ENCODE measurements at places on chromosomes 4 and X. TPM values are rescaled to one million over a fixed set of nuclear protein-coding genes. Genes with fewer than 3 reads are reported as not detected.
A peak's percentile ranks its signal among the peaks of the same experiment; 100 is the strongest.

- DNase-seq, result no peak
- H3K27ac ChIP-seq, result no peak overlapping the region
- H3K4me3 ChIP-seq, result no peak overlapping the region
- no peaks in the 10 kb centered on the region for H3K36me3 ChIP-seq
- H3K4me1 ChIP-seq, result peaks cover 9% of the 10 kb centered on the region
Measured at GRCh38 chrX:24694825-24695224, 1.1 kb downstream of the POLA1 start.

- no peaks in the 10 kb centered on the region for H3K36me3 ChIP-seq
- no peaks in the 10 kb centered on the region for H3K4me1 ChIP-seq
- no peak for DNase-seq
- H3K4me3 ChIP-seq, result no peak overlapping the region
- H3K27ac ChIP-seq, result no peak overlapping the region
Measured at GRCh38 chr4:61520166-61520565, 320.0 kb downstream of the ADGRL3 start.

DNA sequence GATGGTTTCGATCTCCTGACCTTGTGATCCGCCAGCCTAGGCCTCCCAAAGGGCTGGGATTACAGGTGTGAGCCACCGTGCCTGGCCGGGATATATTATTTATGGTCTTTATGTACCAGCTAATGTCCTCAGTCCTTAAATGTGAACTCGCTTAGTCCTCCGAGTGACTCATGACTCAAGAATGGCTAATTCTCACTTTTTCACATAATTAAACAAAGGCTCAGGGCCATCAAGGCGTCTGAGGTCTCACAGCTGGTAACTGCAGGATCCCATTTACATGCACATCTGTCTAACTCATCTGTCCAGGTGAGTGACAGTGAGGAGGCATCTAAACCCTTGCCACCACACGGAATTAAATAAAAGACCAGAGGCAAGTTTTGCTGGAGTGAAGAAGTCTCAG lies 73.5 kb downstream of the HS3ST1 start:
- H3K36me3 ChIP-seq, result no peaks in the 10 kb centered on the region
- no peak overlapping the region for H3K27ac ChIP-seq
- H3K27me3 ChIP-seq, result no peaks in the 10 kb centered on the region
- H3K4me3 ChIP-seq, result no peak overlapping the region
- no peak for DNase-seq

- H3K27me3 ChIP-seq, result no peaks in the 10 kb centered on the region
- no peak overlapping the region for H3K4me3 ChIP-seq
- H3K36me3 ChIP-seq, result no peaks in the 10 kb centered on the region
- no peak for DNase-seq
- no peaks in the 10 kb centered on the region for H3K4me1 ChIP-seq
Measured at GRCh38 chr4:40918330-40918729, 168.6 kb downstream of the NSUN7 start.

- H3K27ac ChIP-seq, result no peak overlapping the region
- H3K4me1 ChIP-seq, result peaks cover 11% of the 10 kb centered on the region
- no peak overlapping the region for H3K4me3 ChIP-seq
- H3K27me3 ChIP-seq, result no peaks in the 10 kb centered on the region
- DNase-seq, result no peak
Measured at GRCh38 chrX:314049-314448, 4.5 kb downstream of the GTPBP6 start.

DNA sequence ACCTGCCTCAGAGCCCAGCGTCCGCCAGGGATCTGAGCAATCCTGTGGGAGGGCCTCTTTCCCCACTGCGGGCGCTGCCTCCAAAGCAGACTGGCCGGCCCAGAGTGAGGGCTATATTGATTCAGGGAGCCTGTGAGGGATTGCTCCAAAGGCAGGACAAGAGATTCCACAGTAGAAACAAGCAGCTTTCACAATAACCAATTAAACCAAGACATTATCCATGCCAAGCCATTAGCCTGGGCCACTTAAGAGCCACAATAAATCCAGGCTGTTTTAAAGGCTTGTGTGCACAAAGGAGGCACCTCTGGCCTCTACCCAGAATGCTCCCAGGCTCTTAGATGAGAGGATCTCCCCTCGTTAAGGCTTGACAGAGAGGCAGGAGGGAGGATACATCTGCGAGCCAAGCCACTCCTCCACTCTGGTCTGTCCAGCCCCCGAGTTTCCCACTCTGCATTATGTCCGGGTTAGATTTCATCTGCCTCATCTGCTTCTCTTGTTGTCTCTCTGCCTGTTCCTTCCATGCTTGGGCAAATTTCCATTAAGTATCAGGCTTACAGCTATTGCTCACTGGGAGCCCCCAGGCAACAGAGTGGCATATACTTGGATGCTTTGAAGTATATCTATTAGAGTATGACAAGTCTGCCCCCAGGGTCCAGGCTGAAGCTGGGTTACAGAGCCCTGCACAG lies 357.9 kb downstream of the UNC5C start:
- no peaks in the 10 kb centered on the region for H3K27me3 ChIP-seq
- DNase-seq, result no peak
- H3K4me3 ChIP-seq, result no peak overlapping the region
- H3K36me3 ChIP-seq, result no peaks in the 10 kb centered on the region
- no peaks in the 10 kb centered on the region for H3K4me1 ChIP-seq
- H3K27ac ChIP-seq, result no peak overlapping the region

DNA sequence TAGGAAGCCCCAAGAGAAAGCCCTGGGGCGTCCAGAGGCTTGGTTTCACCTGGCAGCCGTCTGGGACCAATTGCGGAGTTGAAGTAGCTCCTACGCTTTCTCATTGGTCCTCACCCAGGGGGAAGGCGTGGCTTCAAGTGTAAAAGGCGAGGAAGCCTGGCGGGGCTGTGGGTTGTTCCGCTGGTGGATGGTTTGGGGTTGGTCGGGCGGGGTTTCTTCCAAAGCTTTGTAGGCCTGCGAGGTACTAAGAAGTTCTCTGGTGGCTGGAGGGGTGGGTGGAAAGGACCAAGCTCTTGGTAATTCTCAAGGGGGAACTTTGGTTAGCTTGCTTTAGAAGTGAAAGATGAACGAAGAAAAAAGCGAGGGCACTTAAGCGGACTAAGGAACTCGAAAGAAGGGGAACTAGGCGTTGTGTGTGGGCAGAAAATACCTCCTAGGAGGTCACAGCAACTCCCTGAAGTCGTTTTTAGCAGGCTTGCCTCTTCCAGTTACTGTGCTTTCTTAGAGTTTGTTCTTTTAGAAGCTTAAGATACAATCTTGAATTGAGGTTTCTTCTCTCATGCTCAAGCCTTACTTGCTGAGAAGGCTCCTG lies 36.6 kb downstream of the CCNG2 start:
- peak overlapping the region; percentile 86 for H3K27ac ChIP-seq
- H3K27me3 ChIP-seq, result no peaks in the 10 kb centered on the region
- H3K4me3 ChIP-seq, result peak overlapping the region; percentile 22
- peak; percentile 91 for DNase-seq
- H3K36me3 ChIP-seq, result no peaks in the 10 kb centered on the region
- H3K4me1 ChIP-seq, result peaks cover 49% of the 10 kb centered on the region

GRCh38 chr4:89837385-89837992 lies 528 bp upstream of the SNCA start:
- no peaks in the 10 kb centered on the region for H3K36me3 ChIP-seq
- H3K4me3 ChIP-seq, result peak overlapping the region; percentile 55
- peak; percentile 36 for DNase-seq

DNA sequence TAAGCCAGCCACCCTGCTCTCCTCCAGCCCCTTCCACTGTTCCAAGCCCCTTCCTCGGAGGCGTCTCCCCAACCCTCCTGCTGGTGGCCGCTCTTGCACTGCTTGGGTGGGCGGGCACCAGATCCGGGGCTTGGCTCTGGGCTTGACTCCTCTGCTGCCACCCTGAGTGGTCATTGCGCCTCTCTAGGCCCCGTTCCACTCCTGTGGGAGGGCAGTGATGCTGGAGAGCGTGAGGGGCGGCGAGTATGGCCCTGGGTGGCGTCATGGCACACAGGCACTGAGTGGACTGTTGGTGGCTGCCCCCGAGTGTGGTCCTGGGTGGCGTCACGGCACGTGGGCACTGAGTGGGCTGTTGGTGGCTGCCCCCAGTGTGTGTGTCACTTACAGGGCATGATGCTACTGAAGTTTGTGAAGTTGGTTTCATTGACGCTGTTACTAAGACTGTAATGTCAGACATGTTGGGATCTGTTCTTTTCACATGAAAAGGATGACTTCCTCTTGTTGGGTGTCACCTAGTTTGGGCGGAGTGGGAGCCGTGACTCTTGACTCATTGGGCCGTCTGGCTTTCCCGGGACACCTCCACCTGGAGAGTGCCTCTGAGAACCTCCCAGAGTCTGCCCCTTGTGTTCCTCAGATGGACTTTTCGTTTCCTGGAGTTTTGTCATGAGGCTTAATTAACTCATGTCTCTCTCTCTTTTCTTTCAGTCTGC lies 55.9 kb upstream of the HGFAC start:
- no peak overlapping the region for H3K4me3 ChIP-seq
- peaks cover 37% of the 10 kb centered on the region for H3K4me1 ChIP-seq
- DNase-seq, result no peak
- H3K27me3 ChIP-seq, result no peaks in the 10 kb centered on the region
- no peaks in the 10 kb centered on the region for H3K36me3 ChIP-seq

DNA sequence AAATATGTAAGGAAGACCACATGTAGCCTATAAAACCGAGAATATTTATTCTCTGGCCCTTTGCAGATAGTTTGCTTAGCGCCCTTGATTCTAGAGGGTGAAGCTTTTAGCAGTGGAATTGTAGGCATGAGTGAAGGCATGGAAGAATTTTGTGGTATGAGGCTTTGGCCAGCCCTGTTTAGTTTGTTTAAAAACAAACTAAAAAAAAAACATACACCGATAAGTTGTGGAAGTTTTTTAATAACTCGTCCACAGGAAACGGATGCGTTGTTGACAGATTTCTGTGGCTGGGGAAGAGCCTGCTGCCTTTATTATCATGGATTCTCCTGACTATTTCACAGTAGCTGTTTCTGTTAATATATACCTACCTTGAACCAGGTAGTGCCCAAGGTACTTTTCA lies 194.7 kb upstream of the LNX1 start:
- H3K27ac ChIP-seq, result no peak overlapping the region
- H3K36me3 ChIP-seq, result no peaks in the 10 kb centered on the region
- no peak overlapping the region for H3K4me3 ChIP-seq
- no peak for DNase-seq

GRCh38 chr4:37821953-37822605 lies 4.4 kb upstream of the PGM2 start:
- H3K4me1 ChIP-seq, result peaks cover 11% of the 10 kb centered on the region
- no peak overlapping the region for H3K4me3 ChIP-seq
- no peaks in the 10 kb centered on the region for H3K27me3 ChIP-seq
- DNase-seq, result no peak
- no peak overlapping the region for H3K27ac ChIP-seq

- H3K36me3 ChIP-seq, result no peaks in the 10 kb centered on the region
- H3K27ac ChIP-seq, result no peak overlapping the region
- no peak for DNase-seq
- H3K27me3 ChIP-seq, result peaks cover 5% of the 10 kb centered on the region
Measured at GRCh38 chr4:185093603-185094002, 49.5 kb upstream of the SLC25A4 start.

GRCh38 chr4:154740462-154740861 lies 3.3 kb upstream of the LRAT start:
- no peak overlapping the region for H3K27ac ChIP-seq
- peaks cover 15% of the 10 kb centered on the region for H3K27me3 ChIP-seq
- peaks cover 24% of the 10 kb centered on the region for H3K4me1 ChIP-seq
- no peaks in the 10 kb centered on the region for H3K36me3 ChIP-seq
- no peak for DNase-seq

CNKSR2 gene
- total RNA-seq, result 22.5 TPM

CLNK gene
- total RNA-seq, result 0.49 TPM

SATL1 gene
- total RNA-seq, result not detected

CDKL5 gene
- total RNA-seq, result 4.7 TPM
